Substantia nigra (tissue), 51 donors: ENCODE measurements at places on chromosomes 11 and 22.

GRCh38 chr11:41935241-41935640 lies 475.8 kb upstream of the LRRC4C start:
- no peak for DNase-seq

- DNase-seq: no peak
These were observed 32.3 kb downstream of the TRIM29 start for GRCh38 chr11:120105576-120105975.

DNA sequence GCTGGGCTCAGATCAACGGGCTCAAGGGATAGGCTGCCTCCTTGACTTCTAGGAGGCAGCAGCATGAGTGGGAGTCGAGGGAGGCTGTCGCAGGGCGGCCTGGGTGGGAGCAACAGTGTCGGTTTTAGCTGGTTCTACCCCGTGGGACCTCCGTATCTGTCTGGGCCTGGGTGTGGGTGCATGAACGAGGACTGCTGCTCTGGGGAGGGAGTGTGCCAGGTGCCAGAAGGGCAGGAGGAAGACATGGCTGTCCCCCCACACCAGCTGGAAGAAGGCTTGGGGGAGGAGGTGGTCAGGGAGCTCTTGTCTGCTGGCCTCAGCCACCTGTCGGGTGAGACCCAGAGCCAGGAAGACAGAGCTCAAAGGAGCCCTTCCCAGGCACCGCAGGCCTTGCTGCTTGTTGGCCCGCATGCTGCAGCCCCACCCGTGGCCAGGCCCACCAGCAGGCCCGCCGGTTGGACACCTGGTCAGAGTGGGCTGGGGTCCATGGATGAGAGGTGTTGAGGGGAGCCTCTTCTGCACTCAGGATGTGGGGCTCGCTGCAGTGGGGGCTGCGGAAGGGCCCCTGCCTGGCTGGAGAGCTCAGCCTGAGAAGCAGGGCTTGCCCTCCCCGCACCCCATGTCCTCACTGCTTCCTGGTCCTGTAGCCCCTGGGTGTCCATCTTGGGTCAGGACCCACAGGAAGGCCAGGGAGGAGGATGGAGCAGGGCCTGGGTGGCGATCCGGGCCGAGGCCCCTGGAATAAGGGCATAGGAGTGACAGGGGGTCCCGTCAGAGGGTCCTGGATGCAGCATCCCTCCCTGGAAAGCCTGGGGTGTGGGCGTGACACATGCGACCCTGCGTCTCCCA lies 3.4 kb downstream of the CEND1 start:
- DNase-seq: no peak

DNA sequence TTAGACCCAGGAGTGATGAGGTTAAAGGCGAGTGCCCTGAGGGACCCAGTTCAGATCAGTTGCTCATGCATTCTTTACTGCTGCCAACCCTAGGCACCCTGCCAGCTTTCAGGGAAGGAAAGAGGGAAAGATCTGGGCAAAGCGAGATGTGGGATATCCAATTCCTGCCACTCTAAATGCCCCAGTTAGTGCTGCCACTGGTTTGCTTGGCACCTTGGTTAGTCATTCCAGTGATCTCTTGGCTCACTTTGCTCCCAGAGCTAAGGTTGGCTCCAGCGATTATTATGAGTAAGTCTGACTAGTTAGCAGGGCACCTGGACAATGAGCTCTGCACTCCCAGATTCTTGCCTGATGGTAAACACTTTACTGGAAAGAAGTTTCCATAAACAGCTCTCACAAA lies 85.0 kb downstream of the INSC start:
- DNase-seq: no peak

- no peak for DNase-seq
These were observed 20.0 kb downstream of the TPBGL start for GRCh38 chr11:75260396-75261170.

GRCh38 chr11:78535920-78536319 lies 38.7 kb downstream of the NARS2 start:
- no peak for DNase-seq

DNA sequence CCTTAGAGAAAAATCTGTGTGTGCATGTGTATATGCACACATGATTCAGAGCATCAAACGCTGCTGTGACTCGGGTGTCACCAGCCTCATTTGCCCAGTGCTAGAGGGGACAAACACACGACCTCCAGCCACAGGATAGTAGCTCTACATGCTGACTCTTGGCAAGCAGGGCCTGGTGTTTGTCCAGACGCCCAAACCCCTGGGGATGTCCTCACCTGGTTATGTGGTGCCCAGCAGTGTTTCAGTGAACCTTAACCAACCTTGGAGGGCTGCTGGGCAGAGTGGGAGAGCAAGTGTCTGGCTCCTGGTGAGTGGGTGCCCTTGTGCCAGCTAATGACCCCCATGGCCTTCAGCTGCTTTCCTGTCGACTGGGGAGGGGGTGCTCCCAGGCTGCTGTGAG lies 26.7 kb downstream of the IGLL1 start:
- no peak for DNase-seq

DNA sequence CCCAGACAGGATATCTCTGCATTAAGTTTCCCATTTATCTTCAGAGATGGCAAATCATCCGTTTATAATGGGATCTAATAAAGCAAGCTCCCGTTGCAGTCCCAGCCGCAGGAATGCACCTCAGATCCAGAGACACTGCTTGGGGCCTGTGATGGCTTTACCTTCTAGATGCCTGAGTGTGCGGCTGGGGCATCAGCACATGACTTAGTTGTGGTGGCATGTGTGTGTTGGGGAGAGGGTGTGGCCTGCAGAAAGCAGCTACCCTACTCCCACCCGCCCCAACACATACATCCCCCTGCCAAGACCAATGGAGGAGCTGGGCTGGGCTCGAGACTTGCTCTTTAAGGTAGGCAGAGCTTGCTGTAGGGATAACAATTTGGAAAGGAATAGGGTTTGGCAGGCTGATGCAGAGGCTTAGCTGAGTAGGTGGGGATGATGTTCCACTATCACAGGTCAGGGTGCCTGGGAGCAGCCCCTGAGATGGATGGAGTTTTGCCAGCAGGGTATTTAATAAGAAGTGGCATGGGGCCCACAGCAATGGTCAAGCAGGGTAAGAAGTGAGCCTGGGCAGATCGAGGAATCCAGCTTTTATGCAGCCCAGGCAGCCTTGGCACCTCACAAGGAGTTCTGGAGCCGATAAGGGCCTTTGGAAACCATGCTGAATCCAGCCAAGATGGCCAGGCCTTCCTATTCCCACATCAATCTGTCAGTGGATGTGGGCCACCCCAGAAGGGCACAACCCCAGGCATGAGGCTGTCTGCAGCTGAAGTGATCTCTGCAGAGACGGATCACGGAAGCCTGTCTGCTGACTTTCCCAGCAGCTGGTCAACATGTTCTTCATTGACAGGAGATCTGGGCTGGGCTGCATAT lies 601.3 kb downstream of the BUD13 start:
- DNase-seq: no peak

- DNase-seq: no peak
These were observed 70.8 kb downstream of the WNT7B start for GRCh38 chr22:45905924-45906865.

DNA sequence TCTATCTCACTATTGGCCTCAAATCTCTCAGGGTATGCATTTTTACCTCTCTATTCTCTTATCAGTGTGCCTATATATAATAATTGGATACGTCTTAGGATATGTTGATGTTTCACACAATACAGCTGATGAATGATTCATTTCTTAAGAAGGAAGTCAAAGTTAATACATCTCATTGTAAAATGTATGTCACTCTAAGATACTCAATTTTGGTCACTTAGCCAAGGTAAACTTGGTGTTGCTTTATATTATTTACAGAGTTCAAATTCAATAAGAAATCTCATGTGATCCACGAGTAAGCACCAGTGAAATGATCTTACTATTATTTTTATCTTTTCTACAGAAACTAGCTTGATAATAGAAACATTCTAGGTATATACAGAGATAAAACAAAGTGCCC lies 1266.5 kb downstream of the JRKL start:
- no peak for DNase-seq

GRCh38 chr22:24323233-24323632 lies 52.6 kb downstream of the SPECC1L start:
- DNase-seq: no peak

DNA sequence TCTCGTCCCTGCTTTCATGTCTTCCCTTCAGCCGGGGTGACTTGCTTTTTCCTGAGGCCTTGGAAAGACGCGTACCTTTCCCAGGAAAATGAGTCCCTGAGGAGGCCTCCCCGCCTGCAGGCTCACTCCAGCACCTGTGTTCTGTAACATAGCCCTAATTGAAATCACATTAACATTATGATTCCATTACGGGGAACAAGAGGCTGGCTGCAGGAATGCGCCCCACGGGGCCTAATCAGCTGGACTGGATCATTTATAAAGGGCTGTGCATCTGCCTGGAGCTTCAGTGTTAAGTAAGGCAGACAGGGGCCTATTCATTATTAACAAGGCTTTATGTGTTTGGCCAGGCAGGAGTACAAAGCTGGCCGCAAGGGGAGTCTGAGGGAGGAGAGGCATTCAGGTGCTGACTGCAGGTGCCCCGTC lies 41.9 kb upstream of the TSPAN18 start:
- DNase-seq: no peak

GRCh38 chr11:64340671-64341335 lies 799 bp downstream of the CCDC88B start:
- DNase-seq: no peak

DNA sequence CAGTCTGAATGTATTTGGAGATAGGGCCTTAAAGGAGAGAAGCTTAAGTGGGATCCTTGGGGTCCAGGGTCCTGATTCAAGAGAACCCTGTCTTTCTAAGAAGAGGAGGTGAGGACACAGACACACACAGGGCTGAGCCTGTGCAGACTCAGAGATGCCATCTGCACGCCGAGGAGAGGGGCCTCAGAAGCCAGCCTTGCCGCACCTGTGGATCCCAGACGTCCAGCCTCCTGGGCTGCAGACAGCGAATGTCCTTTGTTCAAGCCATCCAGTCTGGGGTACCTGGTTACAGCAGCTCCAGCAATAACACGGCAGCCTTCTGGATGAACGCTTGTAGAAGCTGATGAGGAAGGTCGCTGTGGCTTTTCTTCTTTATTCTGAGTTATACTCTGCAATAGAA lies 1086.1 kb downstream of the BRD1 start:
- DNase-seq: no peak

DNA sequence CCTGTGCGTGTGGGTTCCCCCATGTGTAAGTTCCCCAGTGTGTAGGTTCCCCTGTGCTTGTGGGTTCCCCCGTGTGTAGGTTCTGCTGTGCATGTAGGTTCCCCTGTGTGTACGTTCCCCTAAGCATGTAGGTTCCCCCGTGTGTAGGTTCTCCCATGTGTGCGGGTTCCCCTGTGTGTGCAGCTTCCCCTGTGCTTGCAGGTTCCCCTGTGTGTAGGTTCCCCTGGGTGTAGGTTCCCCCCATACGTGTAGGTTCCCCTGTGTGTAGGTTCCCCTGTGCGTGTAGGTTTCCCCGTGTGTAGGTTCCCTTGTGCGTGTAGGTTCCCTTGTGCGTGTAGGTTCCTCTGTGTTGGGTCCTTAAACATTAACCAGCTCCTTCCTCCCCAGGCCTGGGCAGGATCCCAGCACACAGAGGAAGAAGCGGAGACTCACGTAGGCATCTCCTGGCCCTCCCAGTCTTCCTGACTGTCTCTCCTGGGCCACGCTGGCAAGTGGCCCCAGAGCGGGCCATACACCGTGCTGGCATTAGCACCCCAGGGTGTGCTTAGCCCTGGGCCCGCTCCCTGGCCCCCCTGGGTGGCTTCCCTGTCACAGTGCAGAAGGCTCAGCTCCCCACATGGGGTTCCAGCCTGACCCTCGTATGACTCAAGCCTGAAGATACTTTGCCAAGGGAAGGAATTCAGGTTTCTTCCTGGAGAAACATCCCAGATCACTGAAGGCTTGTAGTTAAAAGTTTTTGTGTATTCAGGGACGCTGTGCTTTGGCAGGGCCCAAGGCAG lies 2.8 kb upstream of the GRAMD4 start:
- no peak for DNase-seq

- DNase-seq: no peak
These were observed 5.6 kb downstream of the DYNC2H1 start for GRCh38 chr11:103114836-103115235.

- DNase-seq: no peak
These were observed 539.2 kb downstream of the MIAT start for GRCh38 chr22:27196606-27197005.

DNA sequence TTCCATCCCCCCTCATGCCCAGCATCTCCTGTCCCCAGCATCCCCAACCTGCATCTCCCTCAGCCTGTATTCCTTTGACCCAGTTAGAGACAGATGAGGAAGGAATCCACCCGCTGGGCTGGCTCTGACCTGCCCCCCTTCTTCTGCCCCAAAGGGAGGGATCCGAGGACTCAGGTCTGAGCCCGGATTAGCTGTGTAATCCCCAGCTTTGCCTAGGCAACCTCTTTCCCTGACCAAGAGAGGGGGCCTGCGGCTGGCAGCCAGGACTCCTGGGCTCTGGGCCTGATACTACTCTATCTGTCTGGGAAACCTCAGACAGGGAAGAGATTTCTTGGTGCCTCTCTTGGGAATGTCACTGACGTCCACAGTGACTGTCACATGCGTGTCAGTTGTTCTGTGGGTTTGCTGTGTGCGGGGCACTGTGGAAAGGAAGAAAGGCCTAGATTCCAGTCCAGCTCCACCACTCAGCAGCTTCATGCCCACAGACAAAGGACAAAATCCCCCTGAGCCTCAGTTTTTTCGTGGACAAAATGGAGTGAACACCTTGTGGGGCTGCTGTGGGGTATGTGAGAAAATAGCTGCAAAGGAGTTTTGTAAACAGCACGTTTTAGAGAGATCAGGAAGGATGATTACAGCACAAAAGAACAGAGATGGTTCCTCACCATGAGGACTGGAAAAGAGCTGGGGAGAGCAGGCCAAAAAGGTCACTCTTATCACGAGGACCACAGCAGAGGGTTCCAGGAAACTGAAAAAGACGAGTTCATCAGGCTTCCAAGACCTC lies 1.3 kb upstream of the NDUFV1 start:
- DNase-seq: no peak

DNA sequence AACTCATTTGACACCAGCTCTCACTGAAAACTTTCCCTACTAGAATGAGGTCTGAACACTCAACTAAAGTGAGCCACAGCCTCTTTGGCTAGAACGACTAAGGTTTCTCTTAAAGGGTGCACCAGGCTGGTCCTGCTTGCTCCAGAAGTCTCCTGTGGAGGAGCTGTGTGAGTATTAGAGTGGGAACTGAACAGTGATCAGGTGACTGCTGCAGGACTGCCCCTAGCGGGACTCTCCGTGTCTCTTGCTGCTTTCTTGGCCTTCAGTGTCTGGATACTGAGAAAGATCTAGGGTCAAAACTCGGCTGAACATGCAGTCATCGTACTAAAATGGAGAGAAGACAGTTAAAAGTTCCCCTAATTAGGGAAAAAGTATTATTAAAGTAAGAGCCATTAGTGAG lies 34.6 kb downstream of the FAM118A start:
- DNase-seq: peak; percentile 10
